Bone marrow (tissue), 2 donors: ENCODE measurements at places on chromosomes 13 and 19.

DNA sequence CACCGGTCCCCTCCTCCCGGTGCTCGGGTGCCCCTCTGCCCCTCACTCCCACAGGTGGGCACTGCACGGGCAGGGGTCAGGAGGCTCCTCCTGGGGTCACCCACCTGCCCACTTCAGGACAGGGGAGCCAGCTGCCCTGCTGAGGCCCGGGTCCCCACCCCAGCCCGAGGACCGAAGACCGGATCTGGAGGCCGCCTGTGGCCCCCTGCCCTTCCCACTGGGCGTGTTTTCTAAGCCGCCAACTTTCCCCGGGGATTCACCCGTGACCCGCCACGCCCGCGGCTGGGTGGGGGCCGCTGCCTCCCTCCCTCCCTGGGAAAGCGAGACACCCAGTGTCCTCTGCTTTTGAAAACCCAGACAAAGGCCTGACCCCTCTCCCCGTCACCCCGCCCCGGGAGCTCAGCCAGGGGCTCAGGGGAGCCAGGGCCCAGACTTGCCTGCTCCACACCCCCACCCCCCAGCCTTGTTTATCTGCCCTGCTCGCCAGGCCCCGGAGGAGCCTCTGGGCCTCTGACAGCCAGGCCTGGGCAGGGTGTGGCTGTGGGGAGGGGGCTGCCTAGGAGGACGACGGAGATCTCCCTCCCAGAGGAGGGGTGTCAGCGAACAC is 1.3 kb downstream of the PALM start:
- no peak for DNase-seq

GRCh38 chr13:51155161-51155560 is 44.1 kb upstream of the C13orf42 start:
- DNase-seq: no peak

DNA sequence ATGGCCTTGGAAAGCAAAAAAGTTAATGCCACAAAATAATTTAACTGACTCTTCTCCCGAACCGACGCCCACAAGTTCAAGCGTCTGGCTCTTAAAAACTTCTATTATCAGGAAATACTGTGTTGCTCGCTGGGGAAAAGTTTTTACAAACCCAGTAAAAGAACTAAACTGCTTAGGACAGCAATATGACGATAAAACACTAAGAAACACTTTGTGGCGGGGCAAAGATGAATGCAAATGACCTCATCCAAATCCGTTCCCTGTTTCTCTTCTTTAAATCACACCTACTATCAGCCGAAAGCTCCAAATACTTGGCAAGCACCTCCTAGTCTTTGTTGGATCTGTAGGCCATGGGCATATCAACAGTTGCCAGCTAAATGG is 4.9 kb downstream of the SIGLEC11 start:
- no peak for DNase-seq

DNA sequence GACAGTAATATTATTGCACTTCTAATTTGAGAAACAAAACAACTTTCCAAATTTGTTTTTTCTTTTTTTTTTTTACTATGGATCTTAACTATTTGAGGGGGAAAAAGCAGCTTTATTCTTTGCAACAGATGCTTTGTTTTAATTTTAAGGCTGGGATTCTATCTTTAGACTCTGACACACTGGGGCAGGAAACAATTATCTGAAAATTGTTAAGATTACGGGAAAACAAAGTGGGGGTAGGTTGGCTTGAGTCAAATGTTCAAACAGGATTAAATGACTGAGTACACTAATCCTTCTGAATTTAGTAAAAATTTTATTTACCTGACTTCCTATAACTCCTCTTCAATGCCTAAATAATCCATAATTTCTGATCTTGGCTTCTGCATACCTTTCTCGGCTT is 543.2 kb downstream of the SLITRK6 start:
- no peak for DNase-seq

- no peak for DNase-seq
These were observed 87.3 kb downstream of the FNDC3A start for GRCh38 chr13:49063011-49063410.

DNA sequence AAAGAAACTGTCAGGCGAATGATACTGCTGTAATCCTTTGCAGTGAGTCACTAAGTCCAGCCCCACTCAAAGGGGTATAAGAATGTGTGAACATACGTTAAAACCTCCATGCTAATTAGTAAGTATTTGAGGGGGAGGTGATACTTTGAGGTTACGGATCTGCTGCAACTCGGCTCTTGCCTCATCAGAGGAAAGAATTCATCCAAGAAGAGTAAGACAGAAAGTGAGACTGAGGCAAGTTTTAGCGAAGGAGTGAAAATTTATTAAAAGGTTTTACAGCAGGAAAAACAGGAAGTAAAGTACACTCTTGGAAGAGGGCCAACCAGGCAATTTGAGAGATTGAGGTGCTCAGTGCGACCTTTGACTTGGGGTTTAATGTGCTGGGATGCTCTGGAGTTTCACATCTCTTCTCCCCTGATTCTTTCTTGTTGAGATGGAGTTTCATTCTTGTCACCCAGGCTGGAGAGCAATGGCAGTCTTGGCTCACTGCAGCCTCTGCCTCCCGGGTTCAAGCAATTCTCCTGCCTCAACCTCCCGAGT is 9.8 kb downstream of the CLEC4M start:
- no peak for DNase-seq

GRCh38 chr13:99654076-99654475 is 152.8 kb downstream of the TM9SF2 start:
- no peak for DNase-seq

- no peak for DNase-seq
These were observed 24.1 kb upstream of the SLITRK1 start for GRCh38 chr13:83906240-83906820.

- no peak for DNase-seq
These were observed 1.5 kb upstream of the TUBB4A start for GRCh38 chr19:6503407-6504201.

DNA sequence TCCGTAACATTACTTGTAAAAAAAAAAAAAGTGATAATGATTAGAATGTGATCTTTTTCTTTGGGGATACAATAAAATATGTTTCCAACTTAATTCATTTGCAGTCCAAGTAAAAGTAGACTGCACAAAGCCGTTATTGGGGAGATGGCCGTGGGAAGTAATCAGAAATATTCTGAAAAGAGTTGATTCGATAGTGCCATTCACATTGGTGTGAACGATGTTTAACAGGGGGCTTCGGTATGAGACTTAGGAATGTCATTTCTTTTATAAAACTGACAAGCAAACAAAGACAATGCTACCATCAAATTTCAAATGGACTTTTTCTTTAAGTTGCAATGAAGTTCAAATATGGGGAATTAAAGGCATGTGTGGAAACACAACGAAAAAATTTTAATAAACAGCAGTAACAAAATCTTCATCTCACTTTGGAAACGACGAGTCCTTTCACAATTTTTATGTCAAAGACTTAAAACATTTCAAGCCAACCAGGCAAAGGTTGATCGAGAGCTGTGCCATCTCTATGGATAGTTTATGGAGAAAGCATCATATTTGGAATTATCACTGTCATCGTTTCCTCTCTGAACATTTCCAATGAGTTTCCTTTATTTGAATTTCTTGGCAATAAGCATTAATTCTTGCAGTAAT is 1.7 kb upstream of the ZIC5 start:
- no peak for DNase-seq
